ENCODE measurements at places on chromosomes 3 and 15. TPM values are rescaled to one million over a fixed set of nuclear protein-coding genes. Genes with fewer than 3 reads are reported as not detected.

Gene FBXO40
- under 0.01 TPM for total RNA-seq

Gene ZIC1
- total RNA-seq, result not detected

Gene EMC7
- 44.7 TPM for total RNA-seq

Gene SLC35G2
- 14.2 TPM for total RNA-seq

Gene EFHB
- 0.11 TPM for total RNA-seq

Gene C3orf85
- total RNA-seq, result not detected

Gene CSPG4
- total RNA-seq, result 122 TPM

Gene WDR72
- not detected for total RNA-seq
